ENCODE measurements at places on chromosomes 7 and 10.
A peak's percentile ranks its signal among the peaks of the same experiment; 100 is the strongest.

DNA sequence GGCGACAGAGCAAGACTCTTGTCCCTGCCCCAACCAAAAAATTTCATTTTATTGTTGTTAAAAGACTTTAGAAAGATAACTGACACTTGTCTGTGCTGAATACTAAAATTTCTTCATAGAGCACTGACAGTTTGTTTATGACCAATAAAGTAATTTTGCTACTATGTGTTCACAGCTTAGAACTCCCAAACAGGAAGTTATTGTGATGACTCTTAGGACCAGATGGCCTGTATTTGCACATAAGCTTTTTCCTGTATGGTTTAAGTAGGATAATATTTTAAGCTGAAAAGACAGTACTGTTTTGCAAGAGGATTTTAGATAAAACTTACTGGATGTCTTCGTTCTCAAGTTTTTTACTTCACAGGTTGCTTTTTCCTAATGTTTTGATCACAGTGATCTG lies 80.7 kb downstream of the MMRN2 start:
- peak; percentile 68 for DNase-seq

- DNase-seq, result peak; percentile 69
These were observed 104.7 kb upstream of the EEPD1 start for GRCh38 chr7:36048141-36048901.

GRCh38 chr10:61942604-61943461 lies 41.3 kb downstream of the ARID5B start:
- peak; percentile 76 for DNase-seq

GRCh38 chr7:96670338-96671289 lies 39.0 kb downstream of the SEM1 start:
- no peak for DNase-seq

- DNase-seq, result no peak
These were observed 14.2 kb downstream of the LEP start for GRCh38 chr7:128255271-128255670.

DNA sequence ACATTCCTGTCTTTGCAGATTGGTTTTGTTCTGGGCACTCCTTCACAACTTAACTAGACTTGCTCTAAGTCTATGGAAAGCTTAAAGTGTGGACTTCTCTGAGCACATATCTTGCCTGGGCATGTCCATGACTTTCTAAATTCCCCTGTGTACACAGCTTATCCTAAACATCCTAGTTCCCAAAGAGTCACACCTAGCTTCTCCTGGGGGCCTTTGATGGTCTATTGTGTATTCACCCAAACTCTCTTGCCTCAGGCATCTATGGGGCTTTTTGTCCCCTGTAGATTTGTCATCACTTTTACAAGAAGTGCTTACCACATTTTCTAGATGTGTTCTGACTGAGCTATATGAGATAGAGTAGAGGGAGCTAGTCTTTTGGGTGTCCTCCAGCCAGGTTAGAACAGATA lies 12.2 kb upstream of the ZNF488 start:
- no peak for DNase-seq
